ENCODE measurements at places on chromosomes 7 and 10. TPM values are rescaled to one million over a fixed set of nuclear protein-coding genes. Genes with fewer than 3 reads are reported as not detected.
A peak's percentile ranks its signal among the peaks of the same experiment; 100 is the strongest.

Gene SPOCK2
- total RNA-seq, result 9.6 TPM

Gene SH2D4B
- not detected for total RNA-seq

Gene SUV39H2
- total RNA-seq, result 4.1 TPM

Gene HTR5A
- not detected for total RNA-seq

Gene CEP55
- 0.59 TPM for total RNA-seq

Gene TASOR2
- 35.8 TPM for total RNA-seq

- DNase-seq, result no peak
These were observed 15.7 kb downstream of the RBM33 start for GRCh38 chr7:155660059-155660757.

GRCh38 chr7:22569586-22570321 is 69.8 kb upstream of the STEAP1B start:
- no peak for DNase-seq

DNA sequence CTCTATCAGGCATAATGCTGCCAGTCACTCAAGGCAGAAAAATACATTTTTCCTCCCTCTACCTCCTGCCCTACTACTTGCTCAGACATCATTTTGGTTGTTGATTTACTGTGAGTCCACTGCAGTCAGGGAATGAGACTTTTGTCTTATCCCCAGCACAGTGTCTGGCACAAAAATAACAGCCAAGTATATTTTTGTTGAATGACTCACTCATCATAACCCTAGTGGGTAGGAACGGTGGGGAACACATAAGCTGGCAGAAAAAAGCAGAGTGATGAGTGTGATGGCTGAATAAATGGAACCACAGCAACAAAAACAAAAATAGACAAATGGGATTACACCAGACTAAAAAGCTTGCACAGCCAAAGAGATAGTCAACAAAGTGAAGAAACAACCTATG is 65.8 kb upstream of the LAMB4 start:
- DNase-seq, result no peak

- no peak for DNase-seq
These were observed 134.8 kb upstream of the NAMPT start for GRCh38 chr7:106419455-106420182.

DNA sequence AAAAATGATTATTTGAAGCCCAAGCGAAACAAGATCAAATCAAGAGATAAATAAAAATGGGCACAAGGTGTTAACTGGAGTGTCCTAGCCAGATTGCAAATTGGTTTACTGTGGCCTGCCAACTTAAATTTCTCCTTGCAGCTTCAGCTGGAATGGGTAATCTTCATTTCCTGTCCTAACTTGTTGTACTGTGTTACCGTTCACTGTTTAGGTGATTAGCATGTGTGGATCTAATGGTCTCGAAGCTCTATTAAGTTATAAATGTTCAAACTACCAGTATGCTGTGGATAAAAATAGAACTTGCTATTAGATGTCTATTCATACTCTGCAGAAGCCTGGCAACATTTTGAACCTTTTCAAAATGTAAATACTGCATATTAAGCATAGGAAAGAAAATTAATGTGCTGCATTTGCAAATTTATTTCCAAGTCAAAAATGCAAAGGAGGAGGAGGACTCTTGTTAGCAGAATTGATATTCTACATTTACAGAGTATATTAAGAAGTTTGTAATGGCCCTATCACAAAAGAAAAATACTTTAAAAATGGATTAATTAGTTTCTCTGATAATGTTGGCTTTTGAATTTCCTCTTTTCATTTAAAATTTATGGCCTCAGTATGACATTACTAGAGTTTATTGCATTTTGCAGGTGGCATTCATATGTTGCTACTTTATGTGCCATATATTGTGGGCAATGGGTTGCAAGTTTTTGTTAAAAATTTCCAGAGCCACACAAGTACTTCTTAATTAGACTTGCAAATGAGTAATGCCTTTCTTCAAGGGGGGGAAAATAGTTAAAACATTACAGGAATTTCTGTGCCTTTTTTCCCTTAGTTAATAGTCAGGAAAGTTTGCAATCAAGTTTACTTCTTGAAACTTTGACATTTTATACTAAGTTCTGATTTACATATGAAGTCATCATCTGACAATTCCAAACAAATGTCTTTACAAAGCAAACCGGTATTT is 92.1 kb downstream of the CABCOCO1 start:
- DNase-seq, result no peak

- peak; percentile 42 for DNase-seq
These were observed 297.5 kb upstream of the NRP1 start for GRCh38 chr10:33631991-33632390.

GRCh38 chr10:130491693-130492050 is 355.5 kb downstream of the GLRX3 start:
- DNase-seq, result no peak

- DNase-seq, result no peak
These were observed 21.5 kb upstream of the GRIFIN start for GRCh38 chr7:2497500-2498336.

DNA sequence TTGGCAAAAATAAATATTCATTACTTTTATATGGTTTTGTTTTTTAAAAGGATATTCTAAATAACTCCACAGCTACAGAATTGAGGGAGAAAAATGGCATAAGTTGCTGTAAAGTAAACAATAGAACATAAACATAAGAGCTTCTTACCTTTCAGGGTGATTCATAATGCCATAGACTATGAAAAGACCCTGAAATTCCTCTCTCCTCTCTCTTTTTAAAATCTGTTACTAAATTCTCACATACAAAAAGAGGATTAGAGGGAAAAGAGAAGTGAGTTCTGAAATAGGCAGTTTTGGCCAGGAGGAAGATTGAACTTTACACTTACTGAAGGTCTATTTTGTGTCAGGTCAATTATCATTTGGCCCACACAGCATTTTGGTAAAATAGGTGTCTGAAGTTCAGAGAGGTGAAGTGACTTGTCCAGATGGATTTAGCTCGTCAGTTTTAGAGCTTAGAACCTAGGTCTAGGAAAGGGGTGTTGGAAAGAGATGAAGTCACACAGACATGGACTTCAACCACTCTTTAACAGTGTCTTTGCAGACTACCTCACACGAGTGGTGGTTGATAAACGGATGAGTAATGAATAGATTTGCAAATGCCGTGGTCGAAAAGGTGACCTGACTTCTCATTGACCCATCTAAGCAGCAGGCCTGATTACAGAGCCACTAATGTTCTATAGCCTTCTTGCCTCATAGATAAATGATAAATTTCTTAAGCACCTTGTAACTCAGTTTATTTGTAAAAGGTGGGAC is 190.6 kb upstream of the CCDC6 start:
- DNase-seq, result no peak

- DNase-seq, result peak; percentile 29
These were observed 54.9 kb upstream of the DPYSL4 start for GRCh38 chr10:132131581-132132420.

GRCh38 chr7:151372612-151373265 is 31.1 kb downstream of the NUB1 start:
- no peak for DNase-seq

- no peak for DNase-seq
These were observed 254.7 kb downstream of the STK31 start for GRCh38 chr7:23964715-23965114.

DNA sequence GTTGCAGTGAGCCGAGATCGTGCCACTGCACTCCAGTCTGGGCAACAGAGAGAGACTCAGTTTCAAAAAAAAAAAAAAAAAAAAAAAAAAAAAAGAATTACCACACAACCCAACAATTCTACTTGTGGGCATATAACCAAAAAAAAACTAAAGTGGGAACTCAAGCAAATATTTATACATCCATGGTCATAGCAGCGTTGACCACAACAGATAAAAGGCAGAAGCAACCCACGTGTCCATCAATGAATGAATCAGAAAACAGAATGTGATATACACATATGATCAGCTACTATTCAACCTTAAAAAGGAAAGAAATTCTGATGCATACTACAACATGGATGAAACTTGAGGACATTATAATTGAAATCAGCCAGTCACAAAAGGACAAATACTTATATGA is 179.3 kb upstream of the NEBL start:
- DNase-seq, result no peak

GRCh38 chr10:132615341-132616169 is 78.0 kb downstream of the INPP5A start:
- DNase-seq, result no peak

Measured in Right ventricle myocardium superior (tissue), 1 donor.